ENCODE measurements at places on chromosomes 6 and 20. TPM values are rescaled to one million over a fixed set of nuclear protein-coding genes. Genes with fewer than 3 reads are reported as not detected.

Gene VEGFA
- total RNA-seq = 64.6 TPM

Gene TXLNB
- total RNA-seq = 0.26 TPM

Gene PLCB4
- total RNA-seq = not detected

Gene SEL1L2
- not detected for total RNA-seq

Gene BMP6
- 0.27 TPM for total RNA-seq

Gene LY86
- 0.90 TPM for total RNA-seq

Gene POU5F1
- total RNA-seq = 0.21 TPM

Gene C6orf58
- not detected for total RNA-seq

Gene HNF4A
- not detected for total RNA-seq

Gene C20orf141
- total RNA-seq = not detected

GRCh38 chr6:95723638-95724037 is 146.3 kb downstream of the MANEA start:
- no peak for DNase-seq

DNA sequence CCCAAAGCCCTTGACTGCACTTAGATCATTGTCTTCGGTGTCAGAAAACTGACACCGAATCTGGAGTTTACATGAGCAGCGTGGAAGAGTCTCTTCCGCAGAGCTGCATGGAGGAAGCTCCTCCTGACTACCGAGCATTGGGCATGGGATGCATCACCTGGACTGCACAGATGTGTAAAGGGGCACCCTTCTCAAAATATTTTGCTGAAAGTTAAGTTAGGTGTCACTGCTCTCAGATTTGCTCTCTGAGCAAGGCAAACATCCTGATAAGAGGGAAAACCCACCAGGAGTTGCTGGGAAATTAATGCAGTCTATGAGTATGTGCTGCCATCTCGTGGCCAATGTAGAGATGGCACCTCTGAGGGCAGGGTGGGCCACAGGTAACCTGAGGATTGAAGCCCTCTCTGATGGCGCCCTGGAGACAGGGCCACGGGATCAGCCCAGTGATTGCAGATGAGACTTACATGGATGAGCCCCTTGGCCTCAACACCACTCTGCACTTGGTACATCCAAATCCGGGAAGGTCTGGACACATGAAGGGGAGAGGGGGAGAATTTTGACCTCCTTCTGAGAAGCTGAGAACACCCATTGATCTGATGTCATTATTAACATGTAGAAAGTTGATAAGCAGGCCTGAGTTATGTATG is 129.9 kb downstream of the LPA start:
- peak; percentile 71 for DNase-seq

DNA sequence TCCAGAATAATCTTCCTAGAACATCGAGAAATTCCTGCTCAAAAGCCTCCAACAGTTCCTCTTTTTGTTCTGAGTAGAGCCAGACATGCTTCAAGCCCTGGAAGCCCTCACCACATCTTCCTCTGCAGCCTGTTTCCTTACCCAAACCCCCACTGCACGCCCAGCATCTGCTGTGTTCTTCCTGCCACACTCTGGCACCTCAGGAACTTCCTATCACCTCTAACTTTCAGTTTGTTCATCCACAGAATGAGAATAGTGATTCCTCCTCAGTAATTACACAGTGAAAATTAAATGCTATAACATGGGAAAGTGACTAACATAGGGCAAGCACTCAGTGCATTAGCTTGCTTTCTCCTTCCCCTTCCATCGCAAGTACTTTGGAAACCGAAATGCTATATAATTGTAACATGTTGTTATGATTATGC is 26.3 kb downstream of the C6orf89 start:
- DNase-seq = peak; percentile 58

DNA sequence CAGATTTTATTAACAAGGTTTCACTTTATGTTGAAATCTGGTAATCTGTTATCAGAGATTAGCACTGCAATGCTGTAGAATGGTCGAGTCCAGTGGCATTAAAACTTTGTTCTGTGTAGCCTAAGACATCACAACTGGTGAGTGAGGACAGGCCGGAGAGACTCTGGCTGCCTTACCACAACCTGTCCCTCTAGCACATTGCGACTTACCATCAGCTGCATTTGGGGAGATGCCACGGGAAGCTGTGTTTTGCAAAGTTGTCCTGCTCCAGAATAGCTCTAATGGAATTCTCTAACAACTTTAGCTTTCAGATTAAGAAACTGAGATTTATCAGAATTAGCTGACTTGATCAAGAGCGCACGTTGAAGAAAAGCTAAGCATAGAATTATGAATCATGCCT is 493.3 kb downstream of the MAFB start:
- DNase-seq = no peak

DNA sequence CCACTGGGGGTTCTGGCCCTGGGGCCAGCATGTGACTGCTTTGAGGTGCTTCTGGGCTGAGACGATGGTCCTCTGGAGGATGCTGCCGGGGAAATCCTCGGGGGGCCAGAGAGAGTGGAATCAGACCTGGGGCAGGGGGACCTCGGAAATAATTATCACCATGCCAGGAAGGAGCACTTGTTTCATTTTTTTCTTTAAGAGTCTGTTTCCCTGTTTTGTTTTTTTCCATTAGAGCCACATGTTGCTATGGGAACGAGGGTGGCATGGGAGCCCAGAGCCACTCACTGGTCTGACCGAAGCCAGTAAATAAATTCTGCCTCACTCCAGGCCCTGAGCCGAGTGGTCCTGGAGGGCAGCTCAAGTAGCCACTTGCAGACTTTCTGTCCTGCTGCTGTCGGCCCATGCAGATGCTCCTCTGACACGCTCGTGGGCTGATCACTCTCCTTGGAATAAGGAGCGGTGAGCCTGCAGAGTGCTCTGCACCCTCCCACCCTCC is 365.1 kb downstream of the ZFAND3 start:
- no peak for DNase-seq

GRCh38 chr20:63758152-63758551 is 18.6 kb downstream of the SLC2A4RG start:
- no peak for DNase-seq

GRCh38 chr20:32091888-32092346 is 17.6 kb upstream of the TM9SF4 start:
- DNase-seq = peak; percentile 92

- DNase-seq = no peak
Observed at GRCh38 chr6:1200409-1201101, 111.3 kb upstream of the FOXQ1 start.

- DNase-seq = no peak
Observed at GRCh38 chr6:164296411-164296810, 881.9 kb downstream of the QKI start.

- DNase-seq = no peak
Observed at GRCh38 chr6:151092591-151092990, 147.2 kb upstream of the AKAP12 start.

DNA sequence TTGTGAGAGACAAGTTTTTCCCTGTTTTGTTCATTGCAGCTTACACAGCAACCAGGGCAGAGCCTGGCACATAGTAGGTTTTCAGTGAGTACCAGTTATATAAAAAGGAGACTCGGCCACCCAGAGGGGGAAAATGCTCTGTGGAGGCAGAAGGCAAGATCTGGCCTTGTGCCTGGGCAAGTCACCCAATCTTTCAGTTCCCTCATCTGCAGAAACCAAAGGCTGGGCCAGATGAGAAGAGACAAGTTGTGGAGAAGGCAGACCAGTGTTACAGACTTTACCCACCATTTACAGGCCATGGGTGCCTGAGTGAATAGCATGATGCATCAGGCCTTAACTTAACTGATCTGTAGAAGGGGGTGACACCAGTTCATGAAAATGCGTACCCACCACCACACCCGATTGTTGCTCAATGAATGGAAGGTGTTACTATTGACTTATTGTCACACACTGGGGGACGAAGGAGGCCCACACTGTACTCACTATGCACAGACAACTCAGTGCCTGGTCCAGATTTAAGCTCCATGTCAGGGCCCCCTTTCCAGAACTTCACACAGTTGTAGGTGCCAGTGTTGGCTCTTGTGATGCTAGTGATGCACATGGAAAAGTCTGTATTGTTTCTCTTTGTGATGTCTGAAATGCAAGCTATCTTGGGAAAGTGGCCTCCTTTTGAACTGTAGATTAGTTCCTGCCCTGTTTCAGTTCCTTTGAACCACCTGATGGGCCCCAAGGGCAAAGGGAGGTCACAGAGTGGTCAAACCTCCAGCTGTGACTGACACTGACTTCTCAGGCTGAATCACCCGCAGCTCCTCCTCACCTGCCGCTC is 64.3 kb upstream of the SIRPG start:
- DNase-seq = no peak

DNA sequence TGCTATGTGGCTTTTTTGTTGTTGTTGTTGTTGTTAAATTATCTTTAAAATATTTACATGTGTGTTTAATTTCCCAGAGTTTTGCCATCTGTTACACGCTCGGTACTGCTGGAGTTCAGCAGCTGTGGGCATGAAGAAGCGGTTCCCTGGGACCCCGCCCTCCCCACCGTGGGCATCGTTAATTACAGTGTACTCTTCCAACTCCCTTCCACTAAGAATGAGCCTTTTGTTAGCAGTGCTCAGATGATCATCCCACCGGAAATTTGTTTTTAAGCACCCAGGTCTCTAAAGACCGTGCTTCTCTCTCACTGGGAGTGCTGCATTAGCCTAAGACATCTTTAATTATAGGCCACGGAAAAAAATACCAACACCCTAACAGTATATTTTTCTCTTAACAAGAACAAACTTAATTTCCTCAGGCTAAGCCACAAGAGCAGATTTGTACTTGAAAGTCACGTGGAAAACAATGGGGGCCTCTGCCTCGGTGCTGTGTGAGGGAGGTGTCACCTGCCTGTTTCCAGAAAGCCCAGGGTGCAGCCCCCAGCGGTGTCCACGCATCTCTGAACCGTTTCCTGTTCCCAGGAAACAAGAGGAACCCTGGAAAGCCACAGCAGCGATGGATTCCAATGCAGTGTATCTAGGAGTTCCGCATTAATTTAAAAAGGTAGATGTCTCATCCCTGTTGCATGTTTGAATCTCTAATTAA is 113.3 kb upstream of the FRMD1 start:
- DNase-seq = no peak

DNA sequence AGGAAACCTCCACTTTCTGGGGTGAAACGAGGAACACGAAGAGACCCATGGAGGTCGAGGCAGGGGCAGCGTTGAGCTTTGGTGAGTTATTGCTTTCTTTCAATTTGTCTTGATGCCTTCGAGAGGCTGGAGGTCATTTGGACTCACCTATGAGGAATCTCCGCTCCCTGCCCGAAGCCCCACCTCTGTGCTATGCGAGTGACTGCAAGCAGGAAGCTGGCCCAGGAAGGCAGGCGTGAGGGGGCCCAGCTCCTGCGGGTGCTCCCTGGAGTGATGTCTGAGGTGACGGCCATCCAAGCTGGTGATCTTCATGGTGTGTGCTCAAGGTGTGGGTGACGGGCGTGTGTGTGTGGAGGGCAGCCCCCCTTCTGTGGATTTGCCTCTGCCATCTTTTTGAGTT is 13.0 kb downstream of the PSMG4 start:
- no peak for DNase-seq

DNA sequence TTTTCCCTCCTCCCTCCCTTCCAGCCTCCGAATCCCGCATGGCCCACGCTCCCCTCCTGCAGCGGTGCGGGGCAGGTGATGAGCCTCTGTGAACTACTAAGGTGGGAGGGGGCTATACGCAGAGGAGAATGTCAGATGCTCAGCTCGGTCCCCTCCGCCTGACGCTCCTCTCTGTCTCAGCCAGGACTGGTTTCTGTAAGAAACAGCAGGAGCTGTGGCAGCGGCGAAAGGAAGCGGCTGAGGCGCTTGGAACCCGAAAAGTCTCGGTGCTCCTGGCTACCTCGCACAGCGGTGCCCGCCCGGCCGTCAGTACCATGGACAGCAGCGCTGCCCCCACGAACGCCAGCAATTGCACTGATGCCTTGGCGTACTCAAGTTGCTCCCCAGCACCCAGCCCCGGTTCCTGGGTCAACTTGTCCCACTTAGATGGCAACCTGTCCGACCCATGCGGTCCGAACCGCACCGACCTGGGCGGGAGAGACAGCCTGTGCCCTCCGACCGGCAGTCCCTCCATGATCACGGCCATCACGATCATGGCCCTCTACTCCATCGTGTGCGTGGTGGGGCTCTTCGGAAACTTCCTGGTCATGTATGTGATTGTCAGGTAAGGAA is at the start of gene OPRM1:
Gene OPRM1 (plus strand): TSS at position 10 of the 612 bp plus-strand sequence. CDS start 305 bp downstream, at position 315.
- peak; percentile 68 for DNase-seq

DNA sequence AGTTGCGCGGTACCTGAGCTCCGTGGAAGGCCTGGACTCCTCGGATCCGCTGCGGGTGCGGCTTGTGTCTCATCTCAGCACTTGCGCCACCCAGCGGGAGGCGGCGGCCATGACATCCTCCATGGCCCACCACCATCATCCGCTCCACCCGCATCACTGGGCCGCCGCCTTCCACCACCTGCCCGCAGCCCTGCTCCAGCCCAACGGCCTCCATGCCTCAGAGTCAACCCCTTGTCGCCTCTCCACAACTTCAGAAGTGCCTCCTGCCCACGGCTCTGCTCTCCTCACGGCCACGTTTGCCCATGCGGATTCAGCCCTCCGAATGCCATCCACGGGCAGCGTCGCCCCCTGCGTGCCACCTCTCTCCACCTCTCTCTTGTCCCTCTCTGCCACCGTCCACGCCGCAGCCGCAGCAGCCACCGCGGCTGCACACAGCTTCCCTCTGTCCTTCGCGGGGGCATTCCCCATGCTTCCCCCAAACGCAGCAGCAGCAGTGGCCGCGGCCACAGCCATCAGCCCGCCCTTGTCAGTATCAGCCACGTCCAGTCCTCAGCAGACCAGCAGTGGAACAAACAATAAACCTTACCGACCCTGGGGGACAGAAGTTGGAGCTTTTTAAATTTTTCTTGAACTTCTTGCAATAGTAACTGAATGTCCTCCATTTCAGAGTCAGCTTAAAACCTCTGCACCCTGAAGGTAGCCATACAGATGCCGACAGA is 9.9 kb downstream of the HEY2 start:
- DNase-seq = peak; percentile 43

DNA sequence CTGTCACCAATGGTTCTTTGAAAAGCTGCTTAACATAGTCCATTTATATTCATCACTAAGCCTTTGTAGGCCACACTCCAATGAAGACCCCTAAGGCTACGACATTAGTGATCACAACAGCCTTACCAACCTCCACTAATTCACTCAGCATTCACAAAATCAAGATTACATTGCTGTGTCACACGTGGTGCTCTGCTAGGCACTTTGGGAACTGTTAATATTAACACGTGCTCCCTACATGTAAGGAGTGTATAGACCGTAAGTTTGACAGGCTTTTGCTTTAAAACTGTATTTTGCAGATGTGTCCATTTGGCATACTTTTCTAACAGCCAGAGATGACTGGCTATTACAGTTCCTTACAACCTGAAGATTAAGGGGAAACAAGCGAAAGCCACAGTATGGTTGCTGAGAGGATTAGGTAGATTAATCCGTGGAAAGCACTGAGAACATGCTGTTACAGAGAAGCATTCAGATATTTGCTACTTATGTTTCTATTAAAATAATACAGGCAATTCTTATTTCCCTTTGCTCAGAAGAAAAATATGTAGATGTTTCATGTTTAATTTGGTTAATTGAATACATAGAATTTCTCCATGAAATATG is 69.7 kb downstream of the SAMD3 start:
- DNase-seq = no peak
